ENCODE measurements at places on chromosomes 6 and 20.

GRCh38 chr20:36506253-36506652, 35.1 kb upstream of the MYL9 start:
- DNase-seq, result no peak

- no peak for DNase-seq
Observed at GRCh38 chr20:37807471-37808232, 95.3 kb upstream of the VSTM2L start.

- DNase-seq, result no peak
Observed at GRCh38 chr20:47187450-47188195, 168.9 kb downstream of the ZMYND8 start.

GRCh38 chr20:3732327-3733118, at the start of gene HSPA12B:
Gene HSPA12B (plus strand): TSS chr20:3732685. CDS start chr20:3738675, 5,990 bp downstream.
- DNase-seq, result no peak

- DNase-seq, result no peak
Observed at GRCh38 chr6:17103715-17104114, 1.9 kb downstream of the STMND1 start.

DNA sequence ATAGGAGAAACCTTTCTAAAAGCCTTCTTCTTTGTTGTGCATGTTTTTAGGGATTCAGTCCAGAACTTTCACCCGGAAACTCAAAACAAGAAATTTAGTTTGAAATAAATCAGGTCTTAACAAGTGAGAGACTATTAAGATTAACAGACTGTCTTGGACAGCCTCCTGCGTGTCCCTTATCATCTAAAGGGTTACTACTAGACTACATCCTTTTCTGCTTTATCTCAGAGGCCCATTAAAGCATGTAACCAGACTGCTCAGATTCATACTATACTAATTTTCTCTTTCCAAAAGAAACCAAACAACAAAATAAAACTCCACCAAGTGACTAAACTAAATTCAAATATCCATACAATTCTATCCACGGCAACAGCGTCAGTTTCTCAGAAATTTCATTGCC, 173.8 kb downstream of the GMPR start:
- no peak for DNase-seq

DNA sequence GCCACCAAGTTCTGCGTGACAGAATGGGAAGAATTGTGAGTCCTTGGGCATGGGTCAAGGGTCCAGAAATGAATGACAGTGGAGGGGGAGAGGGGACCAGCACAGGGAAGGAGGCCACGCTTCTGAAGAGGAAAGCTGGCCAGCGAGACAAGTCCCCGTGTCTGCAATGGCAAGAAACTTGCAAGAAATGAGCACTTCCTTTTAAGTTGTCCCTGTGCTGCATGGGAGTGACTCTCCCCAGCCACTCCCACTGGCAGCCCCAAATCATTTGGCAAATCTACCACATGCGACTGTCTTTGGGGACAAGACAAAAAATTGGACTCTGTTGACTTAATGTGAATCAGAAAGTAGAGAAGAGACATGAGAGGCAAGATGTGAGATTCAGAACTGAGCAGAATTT, 242.2 kb upstream of the RREB1 start:
- no peak for DNase-seq

- peak; percentile 11 for DNase-seq
Observed at GRCh38 chr20:20237093-20237959, 130.6 kb upstream of the INSM1 start.

- no peak for DNase-seq
Observed at GRCh38 chr6:170062209-170062914, 228.5 kb downstream of the DLL1 start.

DNA sequence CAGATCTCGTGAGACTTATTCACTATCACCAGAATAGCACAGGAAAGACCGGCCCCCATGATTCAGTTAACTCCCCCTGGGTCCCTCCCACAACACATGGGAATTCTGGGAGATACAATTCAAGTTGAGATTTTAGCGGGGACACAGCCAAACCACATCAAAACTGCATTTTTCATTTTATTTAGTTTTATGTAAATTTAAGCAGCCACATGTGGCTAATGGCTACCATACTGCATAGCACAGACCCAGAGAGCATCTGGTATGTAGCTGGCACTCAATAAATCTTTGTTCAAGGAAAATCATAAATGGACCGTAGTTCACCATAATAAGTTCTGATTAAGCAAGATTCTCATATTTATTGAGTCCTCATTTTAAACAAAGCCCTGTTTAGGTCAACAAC, 15.3 kb downstream of the GFOD1 start:
- no peak for DNase-seq

GRCh38 chr6:72911463-72912155, 289.7 kb downstream of the KCNQ5 start:
- DNase-seq, result no peak
